ENCODE measurements at places on chromosomes 16 and 17.

- no peak for DNase-seq
Measured at GRCh38 chr17:32569171-32570080, 82.6 kb downstream of the CDK5R1 start.

DNA sequence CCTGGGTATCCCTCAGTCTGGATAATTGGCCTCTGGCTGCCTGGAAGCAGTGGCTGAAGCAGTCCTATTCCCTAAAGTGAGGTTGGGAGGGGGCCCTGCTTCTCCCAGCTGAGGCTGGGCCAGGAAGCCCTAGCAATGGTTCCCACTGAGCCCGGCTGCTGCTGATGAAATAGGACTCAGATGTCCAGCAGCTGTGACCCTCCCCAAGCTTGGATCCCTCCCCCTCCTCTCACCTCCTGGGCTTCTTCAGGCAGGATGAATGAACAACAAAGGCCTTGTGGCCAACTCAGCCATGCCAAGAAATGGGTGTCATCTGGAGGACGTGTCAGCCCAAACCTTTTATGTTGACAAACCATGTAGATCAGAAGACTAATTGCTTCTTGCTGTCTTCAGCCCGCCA, 42.0 kb downstream of the AXIN2 start:
- no peak for DNase-seq

DNA sequence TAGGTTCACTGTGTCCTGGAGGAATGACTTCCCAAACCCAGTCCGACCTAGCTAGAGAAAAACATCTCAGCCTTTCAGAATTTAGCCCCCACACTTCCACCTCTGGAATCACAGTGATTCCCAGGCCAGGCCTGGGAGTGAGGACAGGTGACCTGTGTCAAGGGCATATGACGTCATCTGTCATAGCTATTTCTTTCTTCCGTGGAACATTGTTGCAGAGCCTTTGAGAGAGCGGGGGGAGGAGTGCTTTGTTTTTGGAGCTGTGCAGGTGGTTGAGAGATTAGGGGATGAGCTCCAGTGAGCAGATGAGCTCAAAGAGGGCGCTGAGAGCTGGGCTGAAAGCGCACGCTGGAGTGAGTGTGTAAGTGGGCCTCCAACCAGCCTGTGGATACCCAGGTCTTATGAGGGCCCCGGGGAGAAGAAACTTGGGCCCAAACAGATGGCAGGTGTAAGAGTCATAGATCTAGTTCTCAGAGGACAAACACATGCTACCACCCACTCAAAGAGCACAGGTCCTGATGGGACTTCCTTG, 344.8 kb downstream of the SNX29 start:
- no peak for DNase-seq

- DNase-seq, result no peak
Measured at GRCh38 chr16:7422036-7422888, 89.6 kb downstream of the RBFOX1 start.

DNA sequence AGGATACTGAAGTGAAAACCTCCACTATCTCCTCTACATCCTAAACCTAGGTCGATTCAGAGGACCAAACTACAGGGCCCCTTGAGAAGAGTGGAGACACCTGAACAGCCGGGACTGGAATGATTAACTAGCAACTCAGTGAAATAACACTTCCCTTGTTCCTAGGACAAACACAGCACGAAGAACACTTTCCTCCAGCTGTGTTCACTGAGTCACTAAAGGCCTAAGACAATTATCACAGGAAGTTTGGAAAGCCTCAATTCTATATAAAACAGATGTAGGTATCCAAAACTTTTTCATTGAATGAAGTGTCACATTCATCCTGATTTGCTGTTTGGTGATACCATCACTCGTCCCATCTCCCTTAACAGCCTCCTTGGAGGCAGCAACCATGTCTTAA, 15.5 kb upstream of the CUEDC1 start:
- no peak for DNase-seq

- no peak for DNase-seq
Measured at GRCh38 chr16:2325791-2326190, 14.7 kb downstream of the ABCA3 start.

DNA sequence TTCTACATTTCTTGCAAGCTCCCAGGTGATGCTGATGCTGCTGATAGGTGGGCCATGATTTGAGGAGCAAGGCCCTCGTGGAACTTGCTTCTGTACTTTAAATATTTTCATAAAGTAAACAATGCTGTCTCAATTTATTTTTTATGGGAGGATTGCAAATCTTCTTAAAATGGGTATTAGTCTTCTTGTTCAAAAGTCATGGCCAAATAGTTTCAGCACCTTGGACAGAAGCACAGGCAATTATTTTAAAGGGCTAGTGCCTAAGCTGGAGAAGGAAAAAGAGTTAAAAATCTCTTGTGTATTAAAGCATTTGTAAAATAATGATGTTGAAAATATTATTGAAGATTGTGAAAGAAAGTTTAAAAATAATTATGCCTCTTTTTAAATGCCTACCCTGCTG, 50.5 kb downstream of the GPR139 start:
- DNase-seq, result no peak

DNA sequence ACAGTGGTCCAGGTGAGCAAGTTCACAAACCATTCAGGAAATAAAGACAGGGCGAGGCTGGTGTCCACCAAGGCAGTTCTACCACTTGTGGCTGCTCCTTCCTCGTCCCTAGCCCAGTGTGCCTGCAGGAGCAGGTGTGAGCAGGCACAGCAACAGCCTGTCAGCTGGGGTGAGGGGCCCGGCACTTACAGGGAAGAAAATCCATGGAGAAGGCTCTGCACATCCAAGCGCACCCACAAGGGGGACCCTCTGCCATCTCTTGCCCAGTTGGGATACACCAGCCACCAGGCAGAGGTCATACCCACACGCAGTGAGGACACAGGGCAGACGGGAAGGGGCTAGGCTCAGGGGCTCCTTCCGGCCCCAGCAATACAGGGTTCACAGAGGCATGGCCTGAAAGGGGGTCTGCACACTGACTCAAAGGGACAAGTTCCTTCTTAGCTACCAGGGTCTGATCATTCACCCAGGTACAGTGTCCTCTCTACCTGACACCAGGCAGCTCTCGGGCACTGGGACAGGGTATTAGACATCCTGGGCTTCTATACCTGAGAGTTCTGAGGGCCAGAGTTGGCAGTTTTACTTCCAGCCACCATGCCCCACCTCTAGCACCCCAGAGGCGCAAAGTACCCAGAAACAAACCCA, 27.0 kb downstream of the CDIP1 start:
- no peak for DNase-seq

- DNase-seq, result no peak
Measured at GRCh38 chr17:7497636-7498035, 13.5 kb downstream of the POLR2A start.

Data from activated naive CD4-positive, alpha-beta T cell treated with Interleukin-2 at 50 U/mL for 16 hours (primary cell).